LHCN-M2 (cell line): ENCODE measurements at places on chromosomes 4 and X.

- DNase-seq: no peak
Observed at GRCh38 chr4:92501456-92501855, 197.7 kb downstream of the GRID2 start.

GRCh38 chrX:349702-350101 is 31.1 kb upstream of the GTPBP6 start:
- no peak for DNase-seq

GRCh38 chr4:123876671-123877101 is 480.1 kb downstream of the SPRY1 start:
- no peak for DNase-seq

DNA sequence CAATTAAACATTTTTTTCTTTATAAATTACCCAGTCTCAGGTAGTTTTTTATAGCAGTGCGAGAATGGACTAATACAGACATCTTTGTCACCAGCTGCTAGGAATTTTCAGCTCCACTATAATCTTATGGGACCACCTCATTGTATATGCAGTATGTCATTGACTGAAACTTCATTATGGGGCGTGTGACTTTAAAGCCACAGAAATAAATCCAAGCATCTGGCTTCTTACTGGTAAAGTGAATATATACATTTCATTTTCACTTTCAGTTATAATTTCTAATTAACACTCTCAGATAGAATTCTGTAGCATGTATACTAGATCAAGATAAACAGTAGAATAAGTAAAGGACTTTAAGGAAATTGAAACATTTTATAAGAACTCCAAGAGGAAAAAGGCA is 21.9 kb downstream of the IL15 start:
- no peak for DNase-seq

- DNase-seq: no peak
Observed at GRCh38 chrX:67724359-67725110, 180.7 kb downstream of the AR start.
